ACHN (cell line): ENCODE measurements at places on chromosomes 6 and 20.

GRCh38 chr6:11952316-11952715 is 59.8 kb upstream of the HIVEP1 start:
- no peak for DNase-seq

- DNase-seq, result no peak
Measured at GRCh38 chr6:23202207-23202606, 632.8 kb downstream of the HDGFL1 start.

DNA sequence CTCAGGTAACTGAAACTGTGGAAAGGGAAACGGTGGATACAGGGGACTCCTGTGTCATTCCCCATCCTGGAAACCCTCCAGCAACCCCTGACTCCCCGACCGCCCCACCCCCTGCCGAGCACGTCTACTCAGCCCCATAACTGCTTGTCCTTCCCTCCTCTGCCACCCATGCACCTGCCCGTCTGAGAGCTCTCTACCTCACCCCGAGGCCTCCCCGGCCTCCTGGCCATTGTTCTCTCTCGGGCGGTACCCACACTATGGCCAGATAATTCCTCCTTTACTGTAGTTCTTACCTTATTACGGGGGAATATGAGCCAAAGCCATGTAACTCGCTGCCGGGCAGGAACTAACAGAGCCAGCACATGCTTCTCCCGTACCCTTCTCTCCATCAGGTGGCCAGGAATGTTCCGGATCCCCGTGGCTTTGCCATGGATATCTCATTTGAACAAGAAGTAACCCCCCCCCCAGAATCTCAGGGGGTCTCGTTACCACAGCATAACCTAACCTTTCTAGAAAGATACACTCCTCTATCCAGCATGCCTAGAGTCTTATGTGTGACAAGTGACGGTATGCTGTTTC is 4.8 kb upstream of the IRF4 start:
- DNase-seq, result no peak

GRCh38 chr20:38473367-38473795 is 738 bp downstream of the RALGAPB start:
- DNase-seq, result no peak

- no peak for DNase-seq
Measured at GRCh38 chr6:138285800-138286199, 67.5 kb upstream of the PBOV1 start.

- DNase-seq, result peak; percentile 9
Measured at GRCh38 chr6:15331143-15331542, 85.3 kb downstream of the JARID2 start.

- no peak for DNase-seq
Measured at GRCh38 chr20:52837378-52837777, 134.8 kb upstream of the TSHZ2 start.

DNA sequence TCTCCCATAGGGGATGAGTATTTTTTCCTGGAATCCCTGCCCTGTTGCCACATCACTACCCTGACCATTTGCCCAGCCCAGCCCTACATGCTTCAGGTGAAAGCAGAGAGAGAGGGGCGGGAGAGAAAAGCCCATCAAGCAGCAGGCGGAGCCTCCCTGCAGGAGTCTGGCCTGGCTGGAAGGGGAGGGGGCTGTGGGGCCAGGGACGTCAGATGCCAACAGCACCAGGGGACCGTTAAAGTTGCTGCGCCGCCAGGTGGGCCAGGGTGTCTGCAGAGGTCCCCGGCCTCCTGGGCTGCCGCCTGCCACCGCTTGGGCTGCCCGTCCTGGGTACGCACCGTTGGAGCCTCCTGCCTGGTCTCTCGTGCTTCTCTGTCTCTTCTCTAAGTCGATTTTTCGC is 757 bp upstream of the R3HDML start:
- DNase-seq, result no peak

GRCh38 chr6:147648916-147649315 is 140.4 kb downstream of the SAMD5 start:
- DNase-seq, result no peak

GRCh38 chr6:47736083-47736700 is 37.8 kb downstream of the ADGRF4 start:
- DNase-seq, result no peak

DNA sequence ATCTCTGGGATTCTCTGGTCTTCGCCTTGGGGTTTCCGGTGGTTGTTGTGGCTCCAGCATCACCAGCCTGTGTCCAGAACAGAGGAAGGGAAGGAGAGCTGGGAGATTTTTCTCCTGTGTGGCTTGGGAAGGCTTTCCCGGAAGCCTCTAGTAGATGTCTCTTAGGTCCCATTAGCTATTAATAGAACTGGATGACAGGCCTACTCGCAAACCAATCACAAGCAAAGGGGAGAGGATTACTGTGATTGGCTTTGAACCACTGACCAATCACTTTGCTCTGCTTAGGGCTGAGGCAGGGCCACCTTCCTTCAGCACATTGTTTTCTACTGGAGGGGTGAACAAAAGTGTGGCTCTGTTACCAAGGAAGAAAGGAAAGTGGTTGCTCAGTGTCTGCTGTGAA is 203.4 kb upstream of the SULF2 start:
- DNase-seq, result no peak

DNA sequence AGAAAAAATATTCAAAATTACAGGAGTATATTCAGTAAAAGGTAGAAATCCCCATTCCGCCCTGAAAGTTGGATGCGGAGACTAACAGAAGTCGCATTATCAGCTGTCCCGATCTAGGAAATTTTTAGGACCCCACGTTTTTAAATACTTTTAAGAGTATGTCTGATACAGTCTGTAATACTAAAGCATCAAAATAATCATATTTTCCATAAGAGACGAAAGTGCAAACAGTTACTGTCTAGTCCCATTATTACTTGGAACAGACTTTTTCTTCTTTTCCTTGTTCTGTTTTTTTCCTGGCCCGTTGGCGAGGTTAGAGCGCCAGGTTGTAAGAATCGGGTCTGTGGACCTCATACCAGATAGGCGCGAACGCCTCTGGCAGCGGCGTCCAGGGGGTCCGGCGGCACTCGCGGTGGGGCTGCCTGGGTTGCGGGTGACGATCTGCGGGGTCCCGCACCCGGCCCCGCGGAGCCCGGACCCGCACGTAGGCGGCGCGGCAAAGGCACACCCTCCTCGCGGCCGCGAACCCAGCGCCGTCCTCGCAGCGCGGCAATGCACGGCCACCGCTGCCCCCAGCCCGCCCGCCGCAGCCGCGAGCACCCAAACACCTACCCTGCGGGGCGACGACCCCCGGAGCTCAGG is 460 bp downstream of the PLAGL1 start:
- no peak for DNase-seq

DNA sequence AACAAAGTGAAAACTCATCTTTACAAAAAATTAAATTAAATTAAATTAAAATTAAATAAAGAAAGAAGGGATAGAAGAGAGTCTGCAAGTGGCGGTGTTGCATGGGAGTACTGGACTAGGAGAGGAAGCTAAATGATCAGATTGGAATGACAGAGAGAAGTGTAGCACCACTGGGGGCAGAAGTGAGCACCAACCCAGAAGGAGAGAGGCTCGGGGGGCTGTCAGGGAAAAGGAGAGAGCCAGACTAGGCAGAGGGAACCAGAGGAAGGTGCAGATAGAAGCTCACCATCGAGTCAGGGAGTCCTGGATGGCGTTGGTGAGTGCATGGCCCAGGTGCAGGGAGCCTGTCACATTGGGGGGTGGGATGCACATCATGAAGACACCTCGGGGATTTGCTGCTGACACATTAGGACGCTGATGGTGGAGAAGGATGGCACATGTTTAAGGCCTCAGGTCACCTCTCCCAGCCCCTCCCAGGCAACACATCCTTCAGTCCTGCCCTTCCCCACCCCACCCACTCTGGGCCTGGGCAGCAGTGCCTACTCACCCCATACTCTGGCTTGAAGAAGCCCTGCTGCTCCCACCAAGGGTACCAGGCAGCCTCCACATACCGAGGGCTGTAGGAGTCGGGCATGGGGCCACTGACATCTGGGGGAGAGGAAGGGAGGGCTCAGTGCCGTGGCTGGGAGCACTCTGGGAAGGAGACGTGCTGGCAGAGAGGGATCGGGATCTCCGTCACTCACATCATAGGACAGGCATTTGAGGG is 4.0 kb downstream of the VARS1 start:
- peak; percentile 45 for DNase-seq

DNA sequence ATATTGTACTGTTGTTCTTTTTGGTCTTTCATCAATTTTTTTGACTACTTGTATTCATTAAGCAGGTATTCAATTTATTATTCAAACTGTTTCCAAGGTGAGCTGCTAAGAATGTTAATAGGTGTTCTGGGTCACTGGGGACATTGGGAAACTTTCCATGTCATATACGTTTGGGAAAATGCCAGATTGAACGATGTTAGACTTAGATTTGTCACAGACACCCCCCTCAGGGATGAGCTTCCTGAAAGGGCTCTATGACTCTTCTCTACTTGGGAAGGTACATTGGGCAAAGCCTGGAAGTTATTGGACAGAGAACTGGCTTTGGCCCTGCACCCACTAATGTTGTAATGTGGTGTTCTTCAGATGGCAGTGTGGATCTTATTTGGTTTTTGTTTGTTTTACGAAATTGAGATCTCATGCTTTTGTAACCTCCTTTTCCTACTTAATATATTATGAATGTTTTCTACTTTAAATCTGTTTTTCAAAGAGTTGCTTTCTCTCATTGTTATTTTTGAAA is 42.1 kb downstream of the PLCB4 start:
- no peak for DNase-seq

DNA sequence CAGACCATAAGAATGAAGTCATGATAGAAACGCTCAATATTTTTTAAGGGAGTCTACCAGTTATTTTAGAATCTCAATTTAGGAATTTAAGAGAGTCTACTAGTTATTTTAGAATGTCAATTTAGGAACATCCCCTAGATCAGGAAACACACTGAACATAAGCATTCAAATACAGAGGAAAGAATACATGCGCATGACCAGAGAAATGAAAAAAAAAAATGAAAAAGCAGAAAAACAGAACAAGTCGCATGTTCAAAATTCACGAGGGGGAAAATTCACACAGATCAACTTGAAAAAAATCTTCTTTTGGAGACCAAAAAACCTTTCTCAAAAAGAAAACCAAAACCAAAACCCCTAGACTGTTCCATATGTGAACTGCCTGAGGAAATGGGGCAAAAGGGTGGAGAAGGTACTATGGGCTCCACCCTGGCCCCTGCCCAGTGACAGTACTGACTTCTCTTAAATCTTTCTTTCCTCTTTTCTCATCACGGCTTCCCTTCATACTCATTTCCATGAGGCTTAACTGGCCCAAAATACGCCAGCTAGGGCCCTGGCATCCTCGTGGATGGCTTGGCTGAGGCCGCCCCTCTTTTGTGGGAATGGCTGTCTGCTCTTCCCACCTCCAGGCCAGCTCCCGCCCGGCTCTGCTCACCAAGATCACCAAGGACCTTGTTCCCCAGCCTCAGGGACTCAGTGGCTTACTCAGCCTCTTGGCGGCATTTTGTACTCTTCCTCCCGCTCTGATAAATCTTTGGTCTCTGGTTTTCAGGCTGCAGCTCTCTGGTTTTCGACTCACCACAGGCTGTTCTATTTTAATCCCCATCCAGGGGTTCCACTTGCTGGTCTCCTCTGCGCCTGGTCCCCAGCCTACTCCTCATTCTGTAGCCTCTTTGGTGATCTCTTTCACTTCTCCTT is 11.2 kb downstream of the ZBTB2 start:
- no peak for DNase-seq

DNA sequence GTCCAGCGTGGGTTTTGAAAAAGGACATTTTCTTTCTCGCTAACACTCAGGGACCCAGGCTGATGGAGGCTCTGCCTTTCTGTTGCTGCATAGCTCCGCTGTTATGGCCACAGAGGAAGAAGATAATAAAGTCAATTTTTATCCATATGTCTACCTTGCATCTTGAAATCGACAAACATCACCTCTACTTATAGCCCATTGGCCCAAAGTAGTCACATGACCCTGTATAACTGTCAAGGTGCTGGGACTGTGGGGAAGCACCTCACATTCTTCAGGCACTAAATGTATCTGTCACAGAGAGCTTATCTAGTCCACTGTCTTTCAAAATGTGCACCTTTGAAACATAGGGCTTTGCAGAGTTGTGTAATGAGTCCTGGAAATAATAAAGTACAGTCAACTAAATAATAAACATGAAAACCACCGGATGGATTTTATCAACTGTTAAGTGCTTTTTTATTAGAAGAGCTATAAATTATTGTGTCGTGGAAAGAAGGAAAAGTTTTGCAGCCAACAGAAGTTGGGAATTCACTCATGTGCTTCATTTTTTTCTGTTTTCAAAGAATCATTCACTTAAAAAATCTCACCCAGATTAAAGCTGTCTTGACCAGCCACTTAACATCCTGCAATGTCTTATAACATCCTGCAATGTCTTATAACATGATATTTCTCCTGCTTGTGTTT is 47.7 kb upstream of the RCAN2 start:
- no peak for DNase-seq

DNA sequence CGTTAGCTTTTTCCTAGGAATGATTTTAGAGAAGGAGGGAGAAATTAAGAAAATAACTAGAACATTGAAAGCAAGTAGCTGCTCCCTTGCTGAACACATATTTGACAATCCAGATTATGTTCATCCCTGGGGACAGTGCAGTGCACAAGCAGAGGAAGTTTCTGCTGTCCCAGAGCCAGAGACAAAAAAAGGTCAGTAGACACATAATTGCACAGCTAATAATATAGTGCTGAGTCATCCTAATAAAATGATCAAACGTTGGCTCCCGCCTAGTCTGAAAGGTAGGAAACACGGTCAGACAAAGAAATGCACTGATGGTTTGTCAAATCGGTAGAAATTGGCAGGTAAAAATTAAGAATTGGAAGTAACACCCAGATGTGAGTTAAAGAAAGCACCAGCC is 21.7 kb upstream of the SSTR4 start:
- DNase-seq, result no peak

- no peak for DNase-seq
Measured at GRCh38 chr20:40279390-40279789, 409.6 kb downstream of the MAFB start.

- DNase-seq, result no peak
Measured at GRCh38 chr6:4396044-4396443, 260.7 kb upstream of the ECI2 start.

- no peak for DNase-seq
Measured at GRCh38 chr6:116512111-116512559, 696 bp downstream of the CALHM5 start.

DNA sequence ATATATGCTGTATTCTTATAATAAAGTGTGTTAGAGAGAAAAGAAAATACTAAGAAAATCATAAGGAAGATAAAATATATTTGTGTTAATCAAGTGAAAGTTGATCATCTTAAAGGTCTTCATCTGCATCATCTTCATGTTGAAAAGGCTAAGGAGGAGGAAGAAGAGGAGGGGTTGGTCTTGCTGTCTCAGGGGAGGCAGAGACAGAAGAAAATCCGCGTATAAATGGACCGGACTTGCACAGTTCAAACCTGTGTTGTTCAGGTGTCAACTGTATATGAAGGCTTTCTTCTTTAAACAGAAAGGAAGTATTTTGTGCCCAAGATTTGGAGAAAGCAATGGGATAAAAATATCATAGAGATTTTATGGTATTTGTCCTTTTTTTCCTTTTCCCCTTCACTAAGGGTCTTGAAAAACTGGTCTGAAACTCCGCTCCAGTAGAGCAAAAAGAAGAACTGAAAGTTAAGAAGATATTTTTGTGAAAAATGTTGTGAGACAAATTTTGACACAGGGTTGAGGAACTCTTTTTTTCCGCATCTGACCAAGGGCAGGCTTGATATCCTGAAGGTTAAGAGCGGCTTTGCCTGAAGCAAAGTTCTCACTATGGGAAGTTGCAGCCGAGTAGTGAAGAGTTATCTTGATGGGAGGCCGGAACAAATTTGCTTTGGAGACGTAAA is 350.7 kb downstream of the LAMA2 start:
- DNase-seq, result no peak

GRCh38 chr6:143872201-143872600 is 7.9 kb downstream of the ZC2HC1B start:
- no peak for DNase-seq
